ENCODE measurements at places on chromosomes 6 and 20. TPM values are rescaled to one million over a fixed set of nuclear protein-coding genes. Genes with fewer than 3 reads are reported as not detected.

DNA sequence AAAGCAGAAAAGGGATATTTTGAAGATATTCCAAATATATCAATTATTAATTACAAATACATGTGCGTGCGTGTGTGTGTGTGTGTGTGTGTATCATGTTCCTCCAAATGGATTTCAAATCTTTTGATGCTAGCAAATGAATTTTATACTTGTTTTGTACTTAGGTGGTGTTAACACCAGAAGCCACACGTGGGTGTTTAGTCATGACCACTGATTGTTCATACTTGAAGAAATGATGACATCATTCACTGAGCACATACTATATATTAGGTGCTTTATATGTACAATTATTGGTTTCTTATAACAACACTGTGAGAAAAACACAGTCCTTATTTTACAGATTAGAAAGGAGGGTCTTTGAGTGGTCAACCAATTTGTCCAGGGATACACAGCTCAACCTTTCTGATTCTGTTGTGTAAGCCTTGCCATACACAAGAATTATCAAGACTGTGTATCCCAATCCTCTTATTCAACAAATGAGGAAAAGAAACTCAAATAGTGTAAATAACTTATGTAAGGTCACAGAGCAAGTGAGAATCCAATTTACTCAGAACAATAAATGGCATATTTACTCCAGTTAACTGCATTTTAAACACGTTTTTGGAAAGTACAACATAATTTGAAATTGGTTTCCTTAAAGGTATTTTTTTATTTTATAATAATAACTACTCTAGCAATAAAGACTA, 88.5 kb downstream of the BCAS1 start:
- no peak for DNase-seq

DNA sequence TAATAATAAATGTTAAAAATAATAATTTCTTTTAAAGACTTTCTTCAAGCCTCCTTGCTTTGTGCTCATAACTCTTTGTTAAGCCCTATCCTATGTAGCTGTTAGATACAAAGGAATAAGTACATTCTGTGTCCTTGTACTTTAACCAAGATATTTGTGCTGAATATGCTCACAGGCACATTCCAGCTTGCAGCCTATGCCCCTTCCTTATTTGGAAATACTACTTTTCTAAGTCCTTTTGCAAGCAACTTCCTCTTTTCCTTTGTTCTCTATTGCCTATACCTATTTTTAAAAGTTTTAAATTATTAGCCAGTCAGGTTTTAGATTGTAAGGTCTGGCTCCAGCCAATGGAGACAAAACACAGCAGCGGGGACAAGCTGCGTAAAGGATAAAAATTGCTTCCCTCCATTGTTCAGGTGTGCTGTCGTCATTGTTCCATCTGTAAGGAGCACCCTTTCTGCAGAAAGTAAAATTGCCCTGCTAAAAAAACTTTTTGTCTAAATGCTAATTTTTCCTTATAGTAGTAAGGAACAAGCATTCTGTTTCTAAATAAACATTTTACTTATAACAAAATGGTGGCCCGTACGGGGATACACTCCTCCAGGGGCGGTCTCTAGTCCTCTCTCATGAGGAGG, 80.2 kb downstream of the SYTL3 start:
- DNase-seq: no peak

Gene SLC22A1
- 0.11 TPM for polyA plus RNA-seq

DNA sequence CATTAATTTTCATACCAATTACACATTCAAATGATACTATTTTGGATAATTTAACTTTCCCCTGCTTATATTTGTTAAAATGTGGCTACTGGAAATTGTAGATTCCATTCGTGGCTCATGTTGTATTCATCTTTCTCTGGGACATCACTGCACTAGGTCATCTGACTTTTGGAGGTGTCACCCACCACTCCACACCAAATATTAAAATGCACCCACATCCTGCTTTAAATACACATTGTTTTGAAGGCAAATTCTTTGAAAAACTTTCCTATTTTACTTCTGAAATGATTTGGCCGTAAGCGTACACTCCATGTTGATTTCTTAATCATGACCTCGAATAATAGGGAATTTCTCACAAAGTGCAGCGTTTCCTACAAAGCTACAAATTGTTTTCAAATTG, 8.7 kb upstream of the RBM38 start:
- no peak for DNase-seq

DNA sequence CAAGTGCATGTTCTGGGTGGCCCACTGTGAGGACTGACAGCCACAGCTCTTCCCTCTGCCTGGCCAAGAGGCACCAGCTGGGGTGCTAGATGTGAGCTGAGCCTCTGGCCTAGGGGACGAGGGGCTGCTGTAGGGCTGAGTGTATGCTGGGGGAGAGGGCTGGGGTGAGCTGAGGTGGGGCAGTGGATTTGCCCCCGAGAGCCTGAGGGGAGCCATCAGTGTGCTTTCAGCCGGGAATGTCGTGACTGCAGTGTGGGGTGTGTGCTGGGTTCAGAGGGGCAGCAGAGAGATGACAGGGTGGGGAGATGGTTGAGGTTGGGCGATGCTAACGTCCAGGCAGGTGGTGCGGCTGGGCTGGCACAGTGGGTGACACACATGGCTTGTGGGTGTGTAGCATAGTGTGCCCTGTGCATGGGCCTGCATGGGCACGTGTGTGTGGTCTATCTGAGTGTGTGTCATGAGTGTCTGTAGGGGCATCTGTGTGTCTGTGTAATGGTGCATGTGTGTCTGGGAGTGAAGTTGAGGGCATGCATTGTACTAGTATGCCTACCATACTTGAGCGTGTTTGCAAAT, 46.0 kb upstream of the BLCAP start:
- no peak for DNase-seq

Gene CFAP61
- not detected for polyA plus RNA-seq

Gene DHX16
- polyA plus RNA-seq: 44.5 TPM

DNA sequence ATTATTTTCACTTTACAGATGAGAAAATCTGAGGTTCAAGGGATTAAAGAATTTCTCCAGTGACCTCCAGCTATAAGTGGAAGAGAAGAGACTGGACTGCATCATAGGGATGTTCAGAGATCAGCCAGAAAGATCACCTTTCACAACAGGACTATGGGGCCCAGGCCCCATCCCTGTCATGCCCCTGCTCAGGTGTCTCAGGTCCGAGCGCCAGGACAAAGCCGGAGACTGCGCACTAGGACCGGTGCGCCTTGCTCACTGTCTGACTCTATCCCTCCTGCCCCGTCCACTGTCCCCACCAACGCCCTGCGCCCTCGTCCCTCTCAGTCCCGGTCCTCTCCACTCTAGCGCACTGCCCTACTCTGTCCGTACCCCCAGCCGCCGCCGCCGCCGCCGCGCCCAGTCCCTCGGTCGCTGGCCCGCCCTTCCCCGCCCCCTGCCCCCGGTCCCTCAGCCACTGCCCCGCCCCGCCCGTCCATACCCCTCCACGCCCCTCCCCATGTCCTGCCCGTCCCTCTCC, 521 bp upstream of the RAD21L1 start:
- DNase-seq: no peak

DNA sequence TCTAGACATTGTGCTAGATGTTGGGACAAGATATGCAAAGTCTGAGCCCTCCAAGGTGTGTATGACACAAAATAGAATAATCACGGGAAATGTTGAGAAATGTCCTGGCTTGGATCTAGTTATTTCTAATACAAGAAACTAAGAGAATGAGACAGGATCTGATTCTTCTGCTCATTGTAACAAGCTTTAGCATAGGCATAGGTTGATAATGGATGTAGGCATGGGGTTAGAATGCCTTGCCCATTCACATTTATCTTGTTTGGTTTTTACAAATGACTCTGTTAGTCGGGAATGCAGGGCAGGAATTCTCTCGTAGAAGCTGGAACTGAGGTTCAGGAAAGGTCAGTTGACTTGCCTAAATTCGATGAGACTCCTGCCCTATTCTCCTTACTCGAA, 1.5 kb upstream of the SLC26A8 start:
- DNase-seq: no peak

- no peak for DNase-seq
Measured at GRCh38 chr6:159718634-159719033, 8.7 kb upstream of the WTAP start.

GRCh38 chr6:3801960-3802359, 47.2 kb upstream of the FAM50B start:
- DNase-seq: no peak

DNA sequence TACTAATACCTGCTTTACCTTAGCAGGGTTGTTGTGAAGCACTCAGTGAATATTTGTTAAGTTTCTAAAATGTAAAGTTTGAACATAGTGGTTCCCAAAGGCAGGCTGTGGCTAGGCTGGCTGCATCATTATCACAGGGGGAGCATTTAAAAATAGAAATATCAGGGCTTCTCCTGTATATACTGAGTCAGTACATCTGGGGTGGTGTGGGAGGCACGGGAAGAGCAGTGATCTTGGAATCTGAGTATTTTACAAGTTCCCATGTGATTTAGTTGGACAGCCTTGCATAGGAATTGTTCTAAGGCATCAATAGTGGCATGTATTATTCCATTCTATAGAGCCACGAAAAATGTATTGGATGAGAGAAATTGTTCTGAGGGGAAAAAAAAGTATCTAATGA, 8.0 kb downstream of the CDC5L start:
- no peak for DNase-seq

Gene ARMC2
- 2.4 TPM for polyA plus RNA-seq

DNA sequence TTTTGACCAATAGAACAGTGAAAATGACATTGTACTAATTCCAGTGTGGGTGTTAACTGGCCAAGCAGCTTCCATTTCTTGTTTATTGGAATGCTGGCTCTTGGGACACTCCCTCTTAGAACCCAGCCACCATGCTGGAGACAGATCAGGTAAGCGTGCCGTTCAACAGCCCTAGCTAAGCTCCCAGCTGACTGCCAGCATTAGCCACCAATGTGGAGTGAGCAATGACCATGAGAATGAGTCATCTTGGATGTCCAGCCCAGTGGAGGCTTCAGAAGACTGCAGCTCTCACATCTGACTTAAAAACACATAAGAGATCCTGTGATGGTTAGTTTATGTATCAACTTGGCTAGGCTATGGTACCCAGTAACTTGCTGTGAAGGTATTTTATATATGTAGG, 3.0 kb upstream of the LINC00237 start:
- no peak for DNase-seq
